Lower lobe of right lung (tissue), 2 donors: ENCODE measurements at places on chromosomes 7 and 10. TPM values are rescaled to one million over a fixed set of nuclear protein-coding genes. Genes with fewer than 3 reads are reported as not detected.

The JCAD gene
- total RNA-seq = 101 TPM

The ABCA13 gene
- 2.2 TPM for total RNA-seq

The C10orf90 gene
- not detected for total RNA-seq

The HOXA10 gene
- 0.38 TPM for total RNA-seq

The SEM1 gene
- total RNA-seq = 31.0 TPM

- DNase-seq = no peak
These were observed 78.5 kb upstream of the FRMD4A start for GRCh38 chr10:14409247-14409646.

- no peak for DNase-seq
These were observed 14.0 kb downstream of the ANKIB1 start for GRCh38 chr7:92259610-92260247.

GRCh38 chr10:72318418-72319262, 36.1 kb downstream of the DNAJB12 start:
- no peak for DNase-seq

GRCh38 chr10:127434006-127434405, 115.1 kb upstream of the NPS start:
- DNase-seq = no peak

DNA sequence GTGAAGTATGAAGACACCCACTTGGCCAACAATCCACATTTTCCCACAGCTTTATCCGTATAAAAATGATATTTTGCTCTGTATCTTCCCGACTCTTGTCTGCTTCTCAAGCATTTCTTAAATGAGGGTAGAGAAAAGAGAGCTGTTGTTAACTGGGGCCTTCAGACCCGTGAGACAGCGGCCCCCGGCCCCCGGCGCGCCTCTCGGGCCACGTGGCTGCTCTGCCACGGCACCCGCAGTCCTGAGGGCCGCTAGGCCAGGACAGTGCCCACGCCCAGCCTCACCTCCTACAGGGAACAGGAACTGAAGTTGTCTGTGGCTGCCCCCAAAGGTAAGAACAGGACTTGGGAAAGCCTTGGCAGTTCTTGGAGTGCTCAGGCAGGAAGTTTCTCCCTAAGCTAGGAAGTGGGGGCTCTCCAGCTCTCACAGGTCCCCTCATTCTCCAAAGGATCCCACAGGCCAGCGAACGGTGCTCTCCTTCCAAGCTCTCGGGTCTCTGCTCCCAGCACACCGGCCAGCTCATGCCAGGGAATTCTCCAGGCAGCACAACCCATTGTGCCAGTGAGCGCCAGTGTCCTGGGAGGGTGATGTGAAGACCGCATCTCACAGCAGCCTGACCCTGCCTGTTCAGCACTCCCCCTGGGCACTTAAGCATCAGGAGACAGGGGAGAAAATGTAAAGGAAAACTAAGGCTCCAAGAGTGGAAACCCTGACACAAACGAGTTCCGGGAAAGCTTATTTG, 230.3 kb upstream of the PFKP start:
- no peak for DNase-seq

DNA sequence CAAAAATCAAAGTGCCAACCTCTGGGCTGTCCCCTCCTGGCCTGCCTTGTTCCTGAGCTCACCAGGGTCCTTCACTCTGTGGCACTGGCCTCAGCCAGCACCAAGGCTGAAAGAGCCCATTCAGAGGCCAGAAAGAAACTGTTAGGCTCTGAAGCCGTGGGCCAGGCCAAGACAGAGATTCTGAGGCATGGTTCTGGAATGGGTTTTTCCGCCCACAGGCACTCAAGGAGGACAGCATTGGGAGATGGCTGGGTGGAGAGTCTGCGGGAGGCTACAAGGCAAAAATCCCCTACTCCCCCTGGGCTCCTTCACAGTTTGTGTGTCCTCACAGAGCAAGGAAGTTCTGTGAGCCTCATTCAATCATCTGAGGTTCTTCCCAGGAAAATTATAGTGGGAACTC, 31.7 kb downstream of the GRIFIN start:
- no peak for DNase-seq

The MYO1G gene
- 36.3 TPM for total RNA-seq

The ALOX5 gene
- 222 TPM for total RNA-seq

DNA sequence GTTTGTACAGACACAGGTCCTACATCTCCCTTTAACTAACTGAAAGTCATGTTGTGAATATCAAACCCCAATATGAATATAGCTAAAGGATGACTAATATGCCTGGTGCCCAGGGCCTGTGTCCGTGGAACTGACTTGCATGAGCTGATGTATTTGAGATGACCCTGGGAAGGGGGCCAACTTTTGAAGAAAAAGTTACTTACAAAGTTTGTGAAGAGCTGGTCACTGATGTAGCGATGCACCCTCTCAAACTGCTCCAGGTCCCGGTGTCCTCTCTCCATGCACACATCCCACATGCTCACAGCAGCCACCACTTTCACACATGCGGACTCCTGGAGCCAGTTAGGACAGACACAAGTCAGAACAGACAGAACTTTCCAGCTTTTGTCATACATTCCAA, 106.2 kb downstream of the ABCC2 start:
- DNase-seq = no peak

The MSANTD7 gene
- total RNA-seq = 8.0 TPM

- no peak for DNase-seq
These were observed 163.5 kb downstream of the GFRA1 start for GRCh38 chr10:116109481-116109880.

DNA sequence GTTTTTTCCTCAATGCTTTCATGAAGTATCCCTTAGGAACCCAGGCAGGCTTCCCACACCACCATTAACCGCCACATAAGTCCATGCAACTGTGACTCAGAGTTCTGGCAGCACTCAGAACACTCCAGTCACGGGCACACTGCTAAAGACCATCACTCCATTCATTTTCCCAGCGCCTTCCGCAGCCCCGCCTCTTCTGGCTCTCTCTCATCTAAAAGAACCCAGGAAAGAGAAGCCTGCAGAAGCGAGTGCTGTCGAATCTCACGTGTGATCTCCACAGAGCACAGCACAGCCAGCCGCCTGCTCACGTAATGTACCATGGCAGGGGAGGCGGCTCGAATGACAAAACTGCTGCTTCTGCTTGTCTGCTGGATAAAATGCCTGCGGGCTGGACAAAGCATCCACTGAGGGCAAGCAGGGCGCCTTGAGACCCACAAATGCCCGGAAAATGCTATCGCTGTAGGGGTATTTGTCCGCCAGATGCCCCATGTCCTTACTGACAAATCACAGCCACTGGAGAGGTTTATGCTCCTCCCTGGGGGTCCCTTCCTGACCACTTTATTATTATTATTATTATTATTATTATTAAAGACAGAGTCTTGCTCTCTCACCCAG, 1.8 kb downstream of the PSMG3 start:
- no peak for DNase-seq

The C10orf62 gene
- not detected for total RNA-seq

The CFAP46 gene
- 9.0 TPM for total RNA-seq

The PRSS37 gene
- not detected for total RNA-seq

DNA sequence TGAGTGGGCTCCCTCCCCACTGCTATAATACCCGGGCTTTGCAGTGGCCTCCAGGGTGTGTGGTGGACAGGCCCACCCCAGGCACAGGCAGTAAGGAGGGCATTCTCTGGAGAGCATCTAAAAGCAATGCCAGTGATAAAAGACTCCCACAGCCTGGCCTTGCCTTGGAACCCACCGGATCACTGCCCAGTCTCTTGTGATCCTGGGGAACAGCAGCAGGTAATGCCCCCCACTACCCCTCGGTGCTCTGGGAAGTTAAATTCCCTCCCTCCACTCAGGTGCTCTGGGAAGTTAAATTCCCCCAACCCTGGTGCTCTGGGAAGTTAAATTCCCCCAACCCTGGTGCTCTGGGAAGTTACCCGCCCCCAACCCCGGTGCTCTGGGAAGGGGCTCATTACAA, 565.2 kb downstream of the TCERG1L start:
- DNase-seq = no peak

The SLIT1 gene
- 0.41 TPM for total RNA-seq

The SPDYE6 gene
- total RNA-seq = not detected

The EMX2 gene
- not detected for total RNA-seq

The HTRA1 gene
- 45.3 TPM for total RNA-seq

DNA sequence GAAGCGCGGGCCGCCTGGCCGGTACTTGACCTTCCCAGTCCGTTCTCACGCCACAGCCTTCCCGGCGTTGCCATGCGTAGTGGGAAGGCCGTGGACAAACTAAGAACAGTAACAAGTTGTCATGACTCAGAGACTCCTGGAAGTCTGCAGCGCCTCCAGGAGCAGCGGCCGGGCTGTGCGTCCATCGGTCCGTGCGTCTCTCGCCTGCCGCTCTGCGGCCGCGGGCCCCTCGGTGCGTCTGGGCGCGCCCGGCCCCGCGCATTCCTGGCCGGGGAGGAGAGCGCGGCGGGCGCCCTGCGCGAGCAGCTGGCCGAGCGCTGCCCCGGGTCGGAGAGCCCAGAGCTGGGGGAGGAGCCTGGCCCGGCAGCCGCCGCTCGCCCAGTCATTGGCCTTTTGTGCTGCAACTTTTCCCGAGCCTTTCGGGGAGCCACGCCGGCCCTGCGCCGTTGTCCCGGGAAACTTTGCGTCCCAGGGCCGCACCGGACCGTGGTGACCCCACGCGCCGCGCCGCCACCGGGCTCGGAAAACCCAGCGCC, 123.7 kb downstream of the TACC2 start:
- DNase-seq = peak; percentile 91
